Bronchial epithelial cell (primary cell): ENCODE measurements at places on chromosomes 5 and 9.
A peak's percentile ranks its signal among the peaks of the same experiment; 100 is the strongest.

- DNase-seq: no peak
Observed at GRCh38 chr9:121838746-121839669, 187.6 kb downstream of the DAB2IP start.

DNA sequence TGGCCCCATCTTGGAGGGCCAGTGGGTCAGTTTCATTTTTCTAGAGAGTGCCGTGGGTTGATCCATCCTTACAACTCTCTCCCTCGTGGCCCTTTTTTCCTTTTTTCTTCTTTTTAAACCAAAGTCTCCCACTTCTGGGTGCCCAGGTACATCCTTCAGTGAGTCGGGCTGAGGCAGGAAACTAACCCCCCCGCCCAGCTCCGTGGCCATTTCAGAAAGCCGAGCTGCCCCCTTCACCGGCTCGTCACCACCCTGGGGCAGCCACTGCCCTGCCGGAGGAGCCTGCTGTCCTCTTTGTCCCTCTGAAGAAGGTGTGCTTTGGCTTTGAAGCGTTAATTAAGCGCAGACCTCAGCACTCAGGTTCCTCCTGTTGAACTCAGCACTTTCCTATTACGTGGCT lies 5.2 kb downstream of the CFAP77 start:
- no peak for DNase-seq

DNA sequence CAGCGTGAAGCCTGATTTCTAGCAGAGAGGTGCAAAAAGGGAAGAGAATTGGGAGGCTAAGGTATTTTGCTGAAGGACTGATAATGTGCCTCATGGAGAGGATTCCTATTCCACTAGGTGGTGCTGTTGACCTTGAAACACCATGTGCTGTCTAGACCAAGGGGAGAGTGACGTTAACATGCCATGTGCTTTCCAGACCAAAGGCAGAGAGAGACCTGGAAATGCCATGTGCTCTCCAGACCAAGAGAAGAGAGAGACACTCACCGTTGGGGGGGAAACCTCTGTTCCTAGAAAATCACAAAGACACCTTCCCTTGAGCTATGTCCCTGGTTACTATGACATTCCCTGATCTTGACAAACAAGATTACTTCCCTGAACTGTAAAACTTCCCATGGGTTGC lies 286.0 kb upstream of the TUSC1 start:
- DNase-seq: peak; percentile 38

GRCh38 chr9:105855987-105856386 lies 161.6 kb downstream of the TMEM38B start:
- DNase-seq: no peak

DNA sequence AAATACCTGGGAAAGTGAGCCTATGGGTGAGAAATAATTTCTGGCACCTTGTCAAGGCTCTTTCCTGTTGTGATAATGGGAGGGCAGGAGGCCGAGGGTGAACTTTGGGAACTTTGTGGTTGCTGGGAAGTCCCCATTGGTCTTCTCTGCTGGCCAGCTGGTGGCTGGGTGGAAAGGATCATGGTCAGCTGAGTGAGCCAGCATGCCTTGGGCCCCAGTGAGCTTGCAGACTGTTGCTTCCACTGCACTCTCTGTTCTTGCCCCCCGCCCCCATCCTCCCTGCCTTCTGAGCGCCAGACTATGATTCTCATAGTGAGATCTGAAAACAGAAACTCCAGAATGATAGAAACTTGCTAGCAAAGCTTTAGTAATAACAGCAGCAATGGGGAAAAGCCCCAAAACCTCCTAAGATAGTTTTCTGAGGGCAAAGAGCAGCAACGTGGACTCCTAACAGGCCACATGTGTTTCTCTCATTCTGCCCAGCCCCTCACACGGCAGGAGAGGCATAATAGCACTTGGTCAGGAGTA lies 139.2 kb upstream of the SMARCA2 start:
- DNase-seq: no peak

DNA sequence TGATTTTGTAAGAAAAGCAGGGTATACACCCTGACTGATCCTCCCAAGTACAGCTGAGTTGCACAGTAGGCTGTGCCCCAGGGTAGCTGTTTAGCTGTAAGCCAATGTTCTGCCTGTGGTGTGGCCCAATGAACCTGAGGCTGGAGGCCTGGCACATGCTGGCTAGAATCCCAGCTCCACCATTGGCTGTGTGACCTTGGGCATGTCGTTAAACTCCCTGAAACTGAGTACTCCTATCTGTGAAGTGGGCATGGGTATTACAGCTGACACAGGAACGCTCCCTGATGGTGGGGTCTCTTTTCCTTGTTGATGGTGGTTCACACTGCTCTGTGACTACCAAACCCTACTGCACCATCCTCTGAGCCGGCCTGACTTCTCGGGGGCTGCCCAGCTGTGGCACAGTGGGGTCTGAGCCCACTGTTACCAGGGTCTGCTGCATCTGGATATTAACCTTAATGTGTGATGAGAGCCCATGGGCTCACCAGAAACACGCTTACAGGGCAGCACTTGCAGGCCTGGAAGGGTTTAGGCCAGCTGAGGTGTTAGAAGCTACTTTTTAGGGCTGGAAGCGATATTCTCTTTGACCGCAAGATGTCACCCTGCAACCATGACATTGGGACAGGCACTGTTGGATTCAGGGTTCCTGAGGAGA lies 7.0 kb upstream of the GADD45G start:
- peak; percentile 45 for DNase-seq

DNA sequence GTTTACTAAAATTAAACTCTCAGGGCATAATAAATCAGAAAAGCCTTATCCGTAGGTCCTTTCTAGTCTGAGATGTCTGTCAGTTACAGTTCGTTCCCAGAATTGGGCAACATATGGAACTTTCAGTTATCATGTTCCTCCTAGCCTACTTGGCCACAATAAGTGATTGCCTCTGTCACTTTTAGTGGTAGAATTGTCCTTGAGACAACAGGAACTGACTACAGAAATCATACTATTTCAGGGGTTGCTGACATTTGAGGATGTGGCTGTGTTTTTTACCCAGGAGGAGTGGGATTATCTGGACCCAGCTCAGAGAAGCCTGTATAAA lies 956 bp downstream of the ZNF189 start:
- DNase-seq: no peak

DNA sequence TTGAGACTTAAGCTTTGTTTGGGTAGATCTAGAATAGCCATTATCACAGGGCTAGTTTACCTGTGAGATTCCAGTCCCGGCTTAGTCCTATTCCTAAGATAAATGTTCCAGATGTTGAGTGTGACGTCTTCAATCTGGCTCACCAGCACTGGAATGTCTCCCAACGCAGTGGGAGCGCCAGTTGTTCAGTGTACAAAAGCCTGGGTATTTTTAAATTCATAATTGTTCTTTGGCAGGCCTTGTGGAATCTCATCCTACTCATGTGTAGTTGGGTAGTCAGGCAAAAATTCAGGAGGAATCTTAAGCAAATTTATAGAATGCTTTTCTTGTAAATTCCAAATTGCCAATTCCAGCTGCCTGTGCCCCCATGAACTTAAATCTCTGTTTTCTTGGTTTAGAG lies 272.6 kb upstream of the KCNN2 start:
- DNase-seq: no peak

DNA sequence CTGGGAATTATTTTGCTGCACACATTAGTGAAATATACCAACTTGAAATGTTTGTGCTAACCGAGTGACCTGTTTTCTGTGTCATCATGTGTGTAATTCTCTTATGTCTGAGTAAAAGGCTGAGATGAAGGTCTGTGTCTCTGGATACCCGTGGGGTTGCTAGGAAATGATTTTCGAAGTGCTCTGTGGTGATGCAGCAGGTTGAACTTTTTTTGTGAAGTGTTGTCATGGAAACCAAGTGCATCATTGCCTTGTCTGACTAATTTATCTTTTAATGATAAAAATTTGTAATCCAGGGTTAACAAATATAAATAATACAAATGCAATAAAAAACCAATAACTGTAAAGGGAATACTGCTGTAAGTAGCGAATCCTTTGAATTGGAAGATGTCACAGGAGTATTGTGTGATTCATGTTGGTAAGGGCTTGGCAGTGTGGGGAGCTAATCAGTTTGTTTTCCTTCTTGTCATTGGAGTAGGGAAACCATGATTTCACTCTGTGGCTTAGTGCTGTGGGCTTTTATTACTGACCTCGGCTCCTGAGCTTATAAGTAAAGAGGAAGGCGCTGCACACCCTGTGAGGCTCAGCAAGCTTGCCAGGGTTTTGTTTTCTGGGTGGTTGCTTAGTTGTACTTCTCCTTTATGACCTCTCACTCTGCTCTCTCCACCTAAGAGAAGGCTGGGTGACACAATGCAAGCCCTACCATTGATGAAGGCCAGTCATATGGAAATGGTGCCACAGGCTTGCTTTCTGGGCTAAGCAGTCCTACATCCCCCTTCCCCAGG lies 22.3 kb downstream of the PDE8B start:
- DNase-seq: no peak

DNA sequence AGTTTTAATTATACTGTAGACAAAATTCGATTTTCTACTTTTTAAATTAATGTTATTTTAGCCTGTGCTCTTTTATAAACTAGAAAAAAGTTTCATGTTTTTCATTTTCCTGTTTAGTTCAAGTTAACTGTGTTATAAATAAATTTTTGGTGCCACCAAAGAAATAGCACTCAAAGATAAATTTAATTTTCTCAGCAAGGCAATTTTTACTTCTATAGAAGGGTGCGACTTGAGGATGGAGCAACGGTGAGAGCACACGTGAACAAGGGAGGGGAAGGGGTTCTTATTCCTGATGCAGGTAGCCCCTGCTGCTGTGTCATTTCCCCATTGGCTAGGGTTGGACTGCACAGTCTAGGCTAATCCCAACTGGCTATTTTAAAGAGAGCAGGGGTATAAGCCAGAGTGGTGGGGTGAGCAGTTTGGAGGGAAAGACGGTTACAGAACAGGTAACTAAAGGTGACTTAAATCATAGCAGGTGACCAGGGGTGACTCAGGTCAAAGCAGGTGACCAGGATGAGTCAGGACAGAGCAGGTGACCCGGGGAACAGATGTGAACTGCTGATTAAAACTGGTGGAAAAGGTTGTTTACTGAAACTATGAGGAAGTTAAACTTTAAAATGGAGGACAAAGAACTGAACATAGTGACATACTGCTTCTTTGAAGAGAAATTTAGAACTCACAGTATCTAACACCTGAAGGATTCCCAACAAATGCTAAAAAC lies 104.6 kb upstream of the GPBP1 start:
- no peak for DNase-seq
